GM20000 (cell line): ENCODE measurements at places on chromosomes 12 and 14.

DNA sequence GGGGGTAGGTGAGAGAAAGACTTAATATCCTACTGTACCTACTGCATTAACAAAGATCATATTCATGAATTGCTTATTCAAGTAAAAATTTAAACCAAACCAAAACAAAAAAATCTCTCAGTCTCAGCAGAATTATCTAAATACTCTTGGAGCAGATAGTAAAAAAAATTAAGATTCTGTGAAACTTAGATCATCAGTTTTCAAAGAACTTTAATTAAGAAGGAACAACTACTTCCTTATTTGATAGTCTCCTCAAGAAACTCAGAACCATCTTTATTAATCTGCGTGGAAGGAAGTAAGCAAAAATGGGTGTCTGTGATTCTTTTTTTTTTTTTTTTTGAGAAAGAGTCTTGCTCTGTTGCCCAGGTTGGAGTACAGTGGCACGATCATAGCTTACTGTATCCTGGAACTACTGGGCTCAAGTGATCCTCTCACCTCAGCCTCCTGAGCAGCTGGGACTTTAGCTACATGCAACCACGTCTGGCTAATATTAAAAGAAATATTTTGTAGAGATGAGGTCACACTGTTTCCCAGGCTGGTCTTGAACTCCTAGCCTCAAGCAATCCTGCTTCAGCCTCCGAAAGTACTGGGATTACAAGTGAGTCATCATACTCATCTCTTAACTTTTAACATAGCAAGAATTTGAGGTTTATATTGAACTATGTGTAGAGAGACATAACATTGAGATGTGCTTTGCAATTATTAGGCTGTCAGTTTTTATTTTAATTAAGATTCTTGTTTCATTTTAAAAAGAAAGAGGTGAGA is 37.4 kb downstream of the GAS2L3 start:
- no peak for DNase-seq

- no peak for DNase-seq
Measured at GRCh38 chr12:3038926-3039510, 38.2 kb upstream of the TSPAN9 start.

- no peak for DNase-seq
Measured at GRCh38 chr12:132366341-132366861, 37.0 kb upstream of the GALNT9 start.

GRCh38 chr12:5923043-5923605 is 21.9 kb downstream of the ANO2 start:
- no peak for DNase-seq
